Head of caudate nucleus (tissue), 42 donors: ENCODE measurements at places on chromosomes 3 and 15.

DNA sequence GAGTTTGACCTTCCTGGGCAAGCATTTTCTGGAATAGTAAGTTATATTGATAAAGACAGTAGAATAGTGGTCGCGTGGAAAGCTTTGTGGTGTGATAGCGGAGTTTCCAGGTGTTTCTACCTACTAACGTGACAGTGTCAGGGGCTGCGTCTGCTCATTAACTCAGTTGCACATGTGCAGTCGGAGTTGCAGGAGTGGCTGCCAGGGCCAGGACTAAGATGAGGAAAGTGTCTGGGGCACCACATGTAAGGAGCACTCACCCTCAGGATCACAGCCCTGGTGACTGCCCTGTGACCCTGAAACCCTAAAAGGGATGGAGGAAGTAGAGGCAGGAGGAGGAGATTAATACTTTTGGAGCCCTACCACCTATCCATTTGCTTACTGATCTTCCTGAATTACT lies 295.0 kb downstream of the LRTM1 start:
- no peak for DNase-seq

DNA sequence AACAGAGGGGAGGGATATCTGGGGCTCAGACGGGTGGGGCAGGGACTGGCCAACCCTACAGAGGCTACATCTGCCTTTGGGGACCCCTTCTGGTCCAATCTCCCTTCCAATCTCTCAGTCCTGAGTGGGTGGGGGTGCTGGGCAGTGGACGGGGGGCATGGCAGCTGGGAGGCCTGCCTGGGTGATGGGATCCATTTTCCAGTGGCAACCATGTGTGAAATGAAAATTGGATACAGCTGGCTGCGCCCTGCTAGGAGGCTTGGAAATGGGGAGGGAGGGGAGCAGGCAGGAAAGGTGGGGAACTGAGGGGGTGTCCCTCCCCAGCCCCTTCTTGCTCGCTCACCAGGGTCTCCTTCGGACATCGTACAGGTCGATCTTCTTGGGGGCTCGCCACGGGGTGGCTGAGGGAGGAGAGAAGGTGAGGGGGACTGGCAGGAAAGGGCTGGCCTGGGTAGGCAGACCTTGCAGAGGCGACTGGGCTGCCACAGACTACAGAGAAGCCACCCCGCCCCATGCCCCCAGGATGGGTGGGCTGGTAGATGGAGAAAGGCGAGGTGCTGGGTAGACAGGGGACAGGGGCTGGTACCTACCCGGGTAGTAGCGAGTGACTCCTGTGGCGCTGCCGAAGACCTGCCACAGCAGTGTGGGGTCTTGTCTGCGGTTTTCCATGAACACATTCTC lies 21.2 kb upstream of the TMEM115 start:
- DNase-seq: no peak

- DNase-seq: no peak
Measured at GRCh38 chr3:65886391-65886790, 152.3 kb downstream of the MAGI1 start.

DNA sequence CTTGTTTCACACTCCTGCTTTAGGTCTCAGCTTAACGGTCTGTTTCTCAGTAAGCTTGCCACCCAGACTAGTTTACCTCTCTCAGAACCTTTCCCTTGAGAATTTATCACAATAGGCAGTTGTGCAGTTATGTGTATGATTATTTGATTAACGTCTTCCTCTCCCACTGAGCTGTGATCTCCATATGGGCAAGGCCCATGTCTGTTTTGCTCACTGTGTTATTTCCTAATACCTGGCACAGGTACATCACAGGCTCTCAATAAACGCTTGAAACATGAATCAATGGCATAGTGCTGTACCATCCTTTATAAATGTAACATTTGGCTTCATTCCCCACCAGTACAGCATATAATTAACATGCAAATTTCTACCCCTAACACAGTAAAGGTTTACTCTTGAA lies 29.1 kb upstream of the RARRES1 start:
- DNase-seq: no peak

DNA sequence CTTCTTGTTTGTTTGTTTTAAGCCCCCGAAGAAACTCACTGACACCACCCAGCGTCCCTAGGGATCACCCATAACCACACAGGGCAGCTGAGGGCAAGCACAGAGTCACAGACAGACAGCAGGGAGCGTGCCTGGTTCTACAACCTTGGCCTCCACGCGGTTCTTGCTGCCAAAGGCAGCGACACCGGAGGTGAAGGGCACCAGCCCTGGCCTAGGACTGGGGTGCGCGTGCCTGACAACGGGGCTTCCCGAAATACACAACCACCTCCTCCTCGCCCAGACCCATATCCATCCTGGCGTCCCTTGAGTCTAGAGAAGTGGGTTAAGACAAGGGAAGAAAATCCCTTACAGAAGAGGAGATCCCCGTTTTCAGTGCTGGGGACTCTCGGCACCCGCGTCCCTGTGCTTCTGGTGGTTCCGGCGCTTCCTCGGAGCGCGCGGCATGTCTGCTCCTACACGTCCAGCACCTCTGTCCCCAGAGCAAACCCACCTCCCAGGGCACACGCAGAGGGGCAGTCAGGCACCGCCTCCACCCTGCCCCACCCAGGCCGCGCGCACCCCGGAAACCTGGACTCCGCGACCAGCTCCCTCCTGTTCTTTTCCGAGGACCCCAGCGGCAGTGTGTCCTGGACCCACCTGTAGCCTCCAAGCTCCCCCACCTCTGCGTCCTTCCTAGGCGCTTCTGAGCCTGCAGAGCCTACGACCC lies 911 bp downstream of the RFTN1 start:
- DNase-seq: no peak

GRCh38 chr3:161371441-161372320 lies at the start of gene SPTSSB:
Gene SPTSSB (minus strand): TSS chr3:161371517. CDS start chr3:161346323, 25,194 bp downstream.
- peak; percentile 78 for DNase-seq

DNA sequence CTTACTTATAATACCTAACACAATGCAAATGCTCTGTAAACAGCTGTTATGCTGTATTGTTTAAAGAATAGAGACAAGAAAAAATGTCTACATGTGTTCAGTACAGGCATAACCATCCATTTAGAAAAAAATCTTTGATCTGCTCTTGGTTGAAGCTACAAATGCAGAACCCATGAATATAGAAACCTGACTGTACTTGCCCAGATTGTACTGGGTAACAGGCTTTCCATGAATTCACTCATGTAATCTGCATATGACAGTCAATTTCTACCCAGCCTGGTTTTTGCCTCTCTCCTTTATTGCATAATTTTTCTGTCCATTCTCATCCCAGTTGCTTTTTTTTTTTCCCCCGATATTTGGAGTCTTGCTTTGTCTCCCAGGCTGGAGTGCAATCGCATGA lies 62.6 kb upstream of the ETV5 start:
- no peak for DNase-seq

DNA sequence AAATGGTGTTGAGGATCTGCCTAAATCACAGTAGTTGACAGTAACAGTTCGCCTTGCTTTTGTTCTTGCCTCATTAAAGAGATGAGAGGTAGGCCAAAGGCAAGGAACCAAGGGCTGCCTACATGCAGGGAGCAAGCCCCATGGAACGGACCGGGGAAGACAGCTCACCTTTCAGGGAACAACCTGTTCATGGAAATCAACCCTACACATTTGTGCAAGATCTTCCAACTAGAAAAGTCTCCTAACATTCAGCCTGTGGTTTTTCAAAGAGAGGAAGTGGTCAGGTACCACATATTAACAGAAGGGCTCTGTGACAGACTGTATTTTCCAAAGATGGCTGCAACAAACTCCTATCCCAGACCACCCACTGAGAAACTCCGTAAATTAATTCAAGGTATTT lies 1031.8 kb upstream of the NR2F2 start:
- DNase-seq: no peak

DNA sequence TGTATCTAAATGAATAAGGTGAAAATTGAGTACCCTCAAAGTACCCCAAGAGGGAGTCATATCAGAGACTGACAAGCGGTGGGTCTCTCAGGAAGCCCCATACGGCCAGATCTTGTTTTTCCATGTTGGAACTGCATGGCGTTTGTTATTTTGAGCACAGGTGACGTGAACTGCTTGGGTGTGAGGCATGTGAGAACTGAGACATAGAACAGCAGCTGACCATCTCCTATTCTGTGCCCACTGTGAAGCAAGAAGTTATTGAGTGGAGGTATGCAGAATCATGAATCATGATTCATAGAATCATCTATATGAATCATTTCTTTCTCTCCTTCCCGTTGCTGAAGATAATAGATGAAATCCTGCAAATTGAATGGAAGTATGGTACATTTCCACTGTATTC lies 4.6 kb downstream of the VPS8 start:
- no peak for DNase-seq

- no peak for DNase-seq
Measured at GRCh38 chr15:71083349-71083748, 31.9 kb upstream of the THSD4 start.
